ENCODE measurements at places on chromosomes 2 and 18.
A peak's percentile ranks its signal among the peaks of the same experiment; 100 is the strongest.

GRCh38 chr18:7696780-7697179 is 129.7 kb downstream of the PTPRM start:
- no peak overlapping the region for H3K27ac ChIP-seq
- no peaks in the 10 kb centered on the region for H3K27me3 ChIP-seq
- no peak overlapping the region for H3K4me3 ChIP-seq
- no peak for DNase-seq

DNA sequence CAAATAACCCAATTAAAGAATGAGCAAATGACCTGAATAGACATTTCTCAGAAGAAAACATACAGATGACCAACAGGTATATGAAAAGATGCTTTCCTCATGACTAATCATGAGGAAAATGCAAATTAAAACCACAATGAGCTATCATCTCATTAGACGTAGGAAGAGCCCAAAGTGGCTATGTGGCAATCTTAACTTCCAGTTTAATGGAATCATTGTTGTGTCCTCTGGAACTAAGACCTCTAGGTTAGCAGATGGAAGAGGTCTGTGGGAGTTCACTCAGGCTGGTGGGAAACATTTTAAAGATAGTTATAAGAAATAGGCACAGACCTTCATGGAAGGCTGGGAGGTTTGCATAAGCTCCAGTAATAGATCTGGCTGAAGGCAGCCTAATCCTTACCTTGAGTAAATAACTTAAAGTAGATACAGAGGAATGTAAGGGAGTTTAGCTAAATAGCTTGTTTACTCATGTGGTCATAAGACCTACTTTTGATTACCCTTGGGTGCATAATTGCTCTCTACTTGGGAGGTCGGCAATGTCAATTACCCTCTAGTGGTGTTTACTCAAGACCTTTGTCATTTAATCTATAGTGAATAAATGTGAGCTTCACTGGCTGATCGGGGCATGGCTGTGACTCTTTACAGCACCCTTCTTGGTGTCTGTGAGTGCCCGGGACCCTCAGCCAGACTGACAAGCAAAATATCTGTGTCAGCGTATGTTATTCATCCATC is 119.0 kb downstream of the GULP1 start:
- H3K36me3 ChIP-seq: no peaks in the 10 kb centered on the region
- H3K27me3 ChIP-seq: no peaks in the 10 kb centered on the region
- H3K27ac ChIP-seq: no peak overlapping the region

DNA sequence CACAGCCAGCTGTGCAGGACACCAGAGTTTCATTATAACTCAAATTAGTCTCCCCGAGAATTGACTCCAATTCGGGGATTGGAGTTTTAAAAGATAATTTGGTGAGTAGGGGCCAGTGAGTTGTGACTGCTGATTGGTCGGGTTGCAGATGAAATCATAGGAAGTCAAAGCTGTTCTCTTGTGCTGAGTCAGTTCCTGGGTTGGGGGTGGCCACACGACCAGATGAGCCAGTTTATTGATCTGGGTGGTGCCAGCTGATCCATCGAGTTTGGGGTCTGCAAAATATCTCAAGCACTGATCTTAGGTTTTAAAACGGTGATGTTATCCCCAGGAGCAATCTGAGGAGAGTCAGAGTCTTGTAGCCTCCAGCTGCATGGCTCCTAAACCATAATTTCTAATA is 82.7 kb upstream of the SLC66A3 start:
- no peaks in the 10 kb centered on the region for H3K27me3 ChIP-seq
- H3K4me3 ChIP-seq: no peak overlapping the region
- no peak overlapping the region for H3K27ac ChIP-seq
- DNase-seq: no peak

DNA sequence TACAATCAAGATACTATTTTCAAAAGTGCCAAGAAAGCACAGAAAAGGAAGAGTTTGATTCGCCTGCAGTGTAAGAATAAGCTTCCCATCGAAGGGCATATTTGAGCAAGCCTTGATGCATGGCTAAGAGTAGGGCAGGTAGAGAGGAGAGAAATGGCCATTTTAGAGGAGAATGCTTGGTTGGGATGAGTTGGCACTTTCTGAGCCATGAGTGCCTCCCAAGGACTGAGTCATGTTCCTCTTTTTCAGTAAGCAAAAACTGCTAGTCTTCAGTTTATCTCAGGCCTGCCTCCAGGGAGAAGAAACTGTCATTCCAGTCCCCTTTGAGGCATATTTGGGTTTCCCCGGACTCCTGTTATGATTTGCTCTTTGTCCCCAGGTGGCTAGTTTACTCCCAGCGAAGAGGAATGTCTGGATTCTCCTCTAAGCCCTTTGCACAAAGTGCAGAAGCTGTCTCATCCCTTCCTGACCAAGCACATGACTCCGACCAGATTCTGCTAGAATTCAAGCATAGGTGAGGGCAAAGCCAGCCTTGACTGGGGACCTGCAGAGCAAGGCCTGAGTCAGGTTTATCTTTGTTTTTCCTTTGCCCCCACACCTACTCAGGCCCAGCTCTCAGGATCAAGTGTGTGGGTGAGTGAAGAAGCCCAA is 115.2 kb downstream of the TTC32 start:
- H3K27ac ChIP-seq: no peak overlapping the region
- no peaks in the 10 kb centered on the region for H3K36me3 ChIP-seq
- no peak overlapping the region for H3K4me3 ChIP-seq
- no peaks in the 10 kb centered on the region for H3K4me1 ChIP-seq

DNA sequence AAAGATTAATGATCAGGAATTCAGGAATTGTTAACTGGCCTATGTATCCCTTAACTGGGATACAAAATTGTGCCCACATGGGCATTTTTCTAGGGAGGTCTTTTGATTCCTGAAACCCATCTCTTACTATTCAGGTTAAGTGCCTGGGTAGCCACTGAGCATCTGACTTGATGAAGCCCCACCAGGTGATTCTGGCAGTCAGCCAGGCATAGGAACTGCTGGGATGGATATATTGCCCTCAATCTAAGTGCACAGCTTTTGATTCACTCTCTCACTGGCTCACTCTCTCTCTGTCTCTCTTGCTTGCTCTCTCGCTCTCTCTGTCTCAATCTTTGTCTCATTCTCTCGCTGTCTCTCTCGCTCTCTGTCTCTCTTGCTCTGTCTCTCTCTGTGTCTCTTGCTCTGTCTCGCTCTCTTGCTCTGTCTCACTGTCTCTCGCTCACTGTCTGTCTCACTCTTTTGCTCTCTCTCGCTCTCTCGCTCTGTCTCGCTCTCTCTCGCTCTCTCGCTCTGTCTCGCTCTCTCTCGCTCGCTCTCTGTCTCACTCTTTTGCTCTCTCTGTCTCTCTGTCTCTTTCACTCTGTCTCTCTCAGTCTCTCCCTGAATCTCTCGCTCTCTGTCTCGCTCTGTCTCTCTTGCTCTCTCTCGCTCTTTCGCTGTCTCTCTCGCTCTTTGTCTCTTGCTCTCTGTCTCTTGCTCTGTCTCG is 22.3 kb downstream of the INPP1 start:
- H3K36me3 ChIP-seq: no peaks in the 10 kb centered on the region
- H3K4me1 ChIP-seq: no peaks in the 10 kb centered on the region
- H3K27me3 ChIP-seq: no peaks in the 10 kb centered on the region
- no peak for DNase-seq
- H3K4me3 ChIP-seq: no peak overlapping the region

- no peaks in the 10 kb centered on the region for H3K4me1 ChIP-seq
- H3K27ac ChIP-seq: no peak overlapping the region
- H3K27me3 ChIP-seq: no peaks in the 10 kb centered on the region
- no peaks in the 10 kb centered on the region for H3K36me3 ChIP-seq
Measured at GRCh38 chr2:118658596-118659198, 188.8 kb downstream of the EN1 start.

DNA sequence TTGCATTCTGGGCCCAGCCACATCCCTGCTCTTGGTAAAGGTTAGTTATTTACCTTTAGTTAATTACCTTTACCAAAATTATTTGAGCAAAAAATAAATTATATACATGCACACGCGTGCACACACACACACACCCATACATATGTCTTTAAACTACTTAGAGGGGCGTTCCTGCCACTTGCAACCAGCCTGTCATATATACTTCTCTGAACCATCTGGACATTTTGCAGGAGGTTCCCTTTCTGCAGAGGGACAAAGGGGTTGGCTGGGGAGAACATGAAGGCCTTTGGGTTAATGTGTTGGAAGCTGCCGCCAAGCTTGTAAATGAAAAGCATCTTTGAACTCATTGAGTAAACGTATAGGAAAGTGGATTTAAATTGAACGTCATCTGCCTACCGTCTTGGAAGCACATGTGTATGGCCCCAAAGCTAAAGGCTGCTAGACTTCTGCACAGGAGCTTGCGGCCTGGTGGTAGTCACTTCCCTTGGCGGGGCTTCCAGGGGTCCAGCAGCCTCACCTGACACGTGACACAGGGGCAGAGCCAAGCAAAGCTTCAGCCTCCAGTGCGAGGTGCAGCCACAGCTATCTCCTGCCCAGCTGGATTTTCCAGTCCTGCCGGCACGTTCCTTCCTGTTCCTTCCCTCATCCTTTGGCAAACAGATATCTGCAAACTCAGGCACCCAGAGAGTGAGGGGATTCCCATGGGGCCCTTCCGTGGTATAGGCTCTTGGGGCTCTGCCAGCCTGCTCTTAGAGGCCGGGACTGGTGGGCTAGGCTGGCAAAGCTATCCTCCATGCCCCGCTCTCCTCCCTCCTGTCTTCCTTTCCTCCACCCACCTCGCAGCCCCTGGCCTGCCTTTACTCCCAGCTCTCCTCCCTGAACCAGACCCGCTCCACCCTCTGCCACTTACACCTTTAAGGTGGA is 46.1 kb downstream of the SERTAD2 start:
- H3K27ac ChIP-seq: peak overlapping the region; percentile 95
- H3K27me3 ChIP-seq: no peaks in the 10 kb centered on the region
- peaks cover 30% of the 10 kb centered on the region for H3K4me1 ChIP-seq
- no peak for DNase-seq
- no peaks in the 10 kb centered on the region for H3K36me3 ChIP-seq

DNA sequence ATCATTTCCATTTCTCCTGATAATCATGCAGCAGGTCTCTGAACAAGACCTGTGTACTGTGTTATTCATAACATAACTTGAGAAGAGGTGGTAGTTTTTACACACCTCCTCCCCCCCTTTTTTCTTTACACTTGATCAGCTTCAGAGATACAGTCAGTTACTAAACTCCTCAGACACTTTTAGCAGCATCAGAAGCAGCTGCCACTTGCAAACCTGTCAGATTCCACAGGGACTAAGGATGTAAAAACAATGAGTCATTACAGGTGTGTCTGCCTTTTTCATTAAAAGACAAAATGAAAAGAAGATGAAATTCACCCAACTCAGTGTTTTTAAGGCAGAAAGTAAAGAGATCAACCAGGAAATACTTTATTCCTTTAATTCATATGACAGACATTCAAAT is 254.0 kb downstream of the NRXN1 start:
- no peak overlapping the region for H3K4me3 ChIP-seq
- H3K27ac ChIP-seq: no peak overlapping the region
- no peaks in the 10 kb centered on the region for H3K4me1 ChIP-seq
- DNase-seq: no peak
- no peaks in the 10 kb centered on the region for H3K27me3 ChIP-seq

GRCh38 chr2:65545837-65546805 is 113.7 kb upstream of the SPRED2 start:
- no peak overlapping the region for H3K4me3 ChIP-seq
- DNase-seq: no peak
- no peak overlapping the region for H3K27ac ChIP-seq
- no peaks in the 10 kb centered on the region for H3K36me3 ChIP-seq
- peaks cover 4% of the 10 kb centered on the region for H3K4me1 ChIP-seq

- H3K27ac ChIP-seq: peak within 1 kb of the TSS; percentile 73
- DNase-seq: no peak
- H3K36me3 ChIP-seq: no peaks in the 10 kb centered on the region
- peaks cover 2% of the 10 kb centered on the region for H3K27me3 ChIP-seq
- peaks cover 35% of the 10 kb centered on the region for H3K4me1 ChIP-seq
Measured at GRCh38 chr18:3450012-3450798, at the start of gene TGIF1. Gene TGIF1 (plus strand): TSS chr18:3450172. CDS start chr18:3450490, 318 bp downstream.

DNA sequence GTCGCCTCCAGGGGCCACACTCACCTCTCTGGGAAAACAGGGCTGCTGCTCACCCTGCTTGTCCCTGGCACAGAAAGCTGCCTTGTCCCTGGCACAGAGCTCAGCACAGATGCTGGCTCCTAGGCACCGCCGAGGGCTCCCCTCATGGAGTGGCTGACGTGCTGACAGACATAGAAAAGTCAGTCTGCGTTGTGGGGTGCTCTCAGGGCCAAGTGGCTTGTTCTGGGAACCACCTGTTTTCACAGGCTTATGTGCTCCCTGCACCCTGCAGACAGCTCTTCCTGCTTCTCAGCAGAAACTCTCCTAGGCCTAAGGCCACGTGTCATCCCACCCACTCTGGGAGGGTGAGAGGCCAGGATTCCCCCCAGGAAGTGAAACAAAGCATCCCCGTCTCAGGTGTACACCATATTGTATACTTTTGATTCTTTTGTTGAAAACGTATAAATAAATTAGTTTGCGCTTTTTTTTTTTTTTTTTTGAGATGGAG is 84.7 kb upstream of the TMEM200C start:
- no peak overlapping the region for H3K4me3 ChIP-seq
- DNase-seq: peak; percentile 79
- no peaks in the 10 kb centered on the region for H3K27me3 ChIP-seq

- H3K4me3 ChIP-seq: no peak overlapping the region
- DNase-seq: no peak
- no peak overlapping the region for H3K27ac ChIP-seq
- no peaks in the 10 kb centered on the region for H3K27me3 ChIP-seq
- no peaks in the 10 kb centered on the region for H3K36me3 ChIP-seq
Measured at GRCh38 chr2:198143793-198144192, 339.4 kb downstream of the PLCL1 start.

Data from GM12878 (cell line).